Activated CD8-positive, alpha-beta memory T cell treated with anti-CD3 and anti-CD28 coated beads for 1 hour (primary cell): ENCODE measurements at places on chromosomes 11 and 22.

- DNase-seq = no peak
Measured at GRCh38 chr22:45376703-45377102, 36.7 kb downstream of the SMC1B start.

DNA sequence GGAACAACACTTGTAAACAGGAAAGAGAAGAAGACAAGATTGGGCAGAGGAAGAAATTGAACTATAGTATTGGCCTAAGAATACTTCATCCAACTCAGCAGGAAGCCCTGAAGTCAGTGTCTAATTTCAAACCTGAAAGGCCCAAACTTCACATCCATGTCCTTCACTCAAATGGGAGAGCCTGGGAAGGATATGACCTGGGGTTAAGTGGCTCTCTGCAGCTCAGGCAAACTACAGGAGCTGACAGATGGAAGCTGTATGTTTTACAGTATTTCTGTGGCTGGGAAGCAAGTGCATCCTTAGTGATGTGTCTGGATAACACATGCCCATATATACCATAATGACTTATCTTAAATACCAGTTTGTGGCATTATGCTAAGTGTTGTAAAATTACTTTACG lies 196.2 kb downstream of the SOX6 start:
- no peak for DNase-seq

- no peak for DNase-seq
Measured at GRCh38 chr11:36510594-36510942, 496 bp upstream of the TRAF6 start.

DNA sequence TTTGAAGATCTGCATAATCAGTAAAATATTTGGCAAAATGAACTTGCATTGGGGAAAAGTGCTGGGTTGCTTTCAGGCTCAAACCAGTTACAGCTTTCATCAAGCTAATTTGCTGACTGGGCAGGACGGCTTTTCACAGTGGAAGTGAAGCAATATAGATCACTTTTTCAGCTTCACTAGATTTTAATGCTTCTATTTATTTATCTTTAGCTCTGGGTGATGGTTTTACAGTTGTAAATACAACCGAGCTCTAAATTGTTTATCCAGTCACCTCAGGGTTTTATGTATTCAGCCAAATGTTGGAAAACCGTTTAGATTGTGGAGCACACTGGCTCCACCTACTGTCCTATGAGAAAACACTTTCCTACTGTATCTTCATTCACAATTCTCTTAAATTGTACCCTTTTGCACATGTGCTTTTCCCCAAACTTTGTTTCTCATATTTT lies 58.2 kb downstream of the ACER3 start:
- no peak for DNase-seq

DNA sequence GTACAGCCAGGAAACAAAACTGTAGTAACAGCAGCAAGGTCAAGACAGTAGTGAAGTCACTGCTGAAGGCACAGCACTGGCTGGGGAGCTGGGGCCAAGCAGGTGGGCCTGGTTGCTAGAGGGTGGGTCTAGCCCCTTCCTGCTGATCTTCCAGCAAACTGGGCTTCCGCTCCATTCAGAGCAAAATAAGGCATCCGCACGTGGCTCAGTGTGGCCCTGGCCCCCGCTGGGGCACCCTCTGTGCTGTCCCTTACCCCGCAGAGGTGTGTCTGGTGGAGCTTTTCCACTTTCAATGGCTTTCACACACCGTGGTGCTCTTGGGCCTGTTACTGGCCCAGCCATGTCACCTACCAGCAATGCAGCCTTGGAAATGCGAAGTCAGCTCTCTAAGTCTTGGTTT lies 162.4 kb upstream of the B3GAT1 start:
- DNase-seq = no peak

- no peak for DNase-seq
Measured at GRCh38 chr11:15468466-15468865, 353.7 kb downstream of the INSC start.

DNA sequence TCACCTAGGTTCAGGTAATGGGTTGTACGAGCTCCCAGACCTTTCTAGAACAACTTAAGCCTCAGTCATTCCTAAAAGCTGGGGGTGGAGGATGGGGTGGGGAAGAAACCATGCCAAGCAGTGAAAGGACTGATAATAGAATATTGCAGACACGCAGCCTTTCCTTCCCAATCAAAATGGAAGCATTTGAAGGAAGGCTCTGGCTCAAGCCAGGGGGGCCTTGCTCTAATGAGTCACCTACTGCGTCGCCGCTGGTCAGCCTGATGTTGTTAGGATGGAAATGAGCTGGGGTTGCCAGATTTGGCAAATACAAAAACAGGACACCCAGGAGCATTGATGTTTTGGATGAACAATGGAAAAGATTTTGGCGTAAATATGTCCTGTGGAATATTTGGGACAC lies 6.2 kb downstream of the SYT12 start:
- DNase-seq = no peak

GRCh38 chr22:48154943-48155240 lies 1392.4 kb downstream of the TBC1D22A start:
- no peak for DNase-seq

DNA sequence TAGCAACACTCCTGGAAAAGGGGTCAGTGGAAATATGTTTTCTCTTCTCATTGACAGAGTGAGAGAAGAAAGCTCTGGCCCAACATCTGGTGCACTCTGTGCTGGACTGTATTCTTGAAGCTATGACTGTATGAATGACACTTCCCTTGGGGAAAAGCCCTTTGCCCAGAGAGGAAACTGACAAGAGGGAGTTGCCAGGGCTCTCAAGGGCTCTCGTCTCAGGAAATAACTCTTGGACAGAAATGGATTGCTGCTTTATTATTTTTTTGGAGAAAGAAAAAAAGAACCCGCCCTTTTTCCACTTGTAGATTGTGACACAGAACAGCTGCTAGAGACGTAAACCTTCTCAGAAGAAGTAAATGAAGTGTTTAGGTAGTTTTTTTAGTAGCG lies 11.4 kb downstream of the ETS1 start:
- DNase-seq = no peak

DNA sequence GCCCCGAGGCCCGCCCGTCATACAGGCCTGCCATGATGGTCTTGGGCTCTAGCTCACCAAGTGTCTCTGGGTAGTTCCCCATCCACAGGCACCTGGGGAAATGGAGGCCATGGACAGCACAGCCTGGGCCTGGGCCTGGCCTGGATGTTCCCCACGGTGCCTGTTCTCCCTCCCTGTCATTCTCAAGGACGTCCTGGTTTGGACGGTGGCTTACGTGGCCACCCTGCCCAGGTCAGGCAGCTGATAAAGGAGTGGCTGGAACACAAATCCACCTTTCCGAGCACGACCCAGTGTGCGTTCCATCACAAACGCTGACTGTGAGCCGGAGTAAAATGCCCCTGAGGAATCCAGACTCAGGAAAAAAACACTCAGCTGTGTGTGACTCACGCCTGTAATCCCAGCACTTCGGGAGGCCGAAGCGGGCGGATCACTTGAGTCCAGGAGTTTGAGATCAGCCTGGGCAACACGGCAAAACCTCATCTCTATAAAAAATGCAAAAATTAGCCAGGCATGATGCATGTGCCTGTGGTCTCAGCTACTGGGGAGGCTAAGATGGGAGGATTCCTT lies 41.2 kb upstream of the TESMIN start:
- no peak for DNase-seq

- DNase-seq = no peak
Measured at GRCh38 chr11:114110123-114110522, 50.6 kb downstream of the ZBTB16 start.

DNA sequence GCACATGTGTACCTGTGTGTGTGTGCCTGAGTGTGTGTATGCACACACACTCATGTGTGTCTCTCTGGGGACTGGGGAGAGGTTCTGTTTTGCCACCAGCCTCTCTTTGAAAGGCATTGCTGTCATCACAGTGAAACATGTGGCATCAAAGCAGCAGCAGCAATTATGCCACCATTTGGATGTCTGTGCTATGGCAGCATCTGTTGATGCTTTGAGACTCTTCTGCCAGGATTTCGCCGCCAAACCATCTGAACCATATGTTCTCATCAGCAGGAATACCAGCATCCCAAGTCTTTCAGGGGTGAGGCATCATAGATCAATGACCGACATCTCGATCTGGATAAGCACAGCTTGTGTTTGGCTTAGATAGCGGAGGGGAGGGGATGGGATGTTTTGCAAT lies 168.6 kb downstream of the FAT3 start:
- DNase-seq = no peak

DNA sequence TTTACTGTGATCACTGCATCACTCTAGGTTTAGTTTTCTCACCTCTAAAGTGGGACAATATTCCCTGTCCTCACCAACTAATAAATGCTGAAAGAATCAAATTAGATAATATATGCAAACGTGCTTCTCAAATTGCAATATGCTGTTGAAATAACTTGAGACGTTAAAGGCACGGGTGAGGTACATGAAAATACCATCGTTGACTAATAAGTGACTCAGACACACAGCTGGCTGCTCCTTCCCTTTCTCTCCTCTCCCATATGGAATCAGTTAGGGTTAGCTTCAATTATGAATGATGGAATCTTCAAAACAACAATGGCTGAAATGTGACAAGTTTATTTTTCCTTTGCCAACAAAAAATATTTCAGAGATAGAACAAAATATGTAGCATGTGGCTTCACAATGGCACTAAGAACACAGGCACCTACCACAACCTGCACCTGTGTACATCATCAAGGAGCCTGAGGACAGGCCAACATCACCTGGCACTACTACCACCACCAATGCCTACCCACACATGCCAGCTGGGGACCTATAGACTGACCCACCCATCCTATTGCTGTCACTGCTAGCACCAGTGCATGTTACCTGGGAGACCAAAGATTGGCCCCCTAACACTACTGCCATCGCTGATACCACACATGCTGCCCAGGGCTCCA lies 13.7 kb downstream of the GDPD4 start:
- DNase-seq = no peak

DNA sequence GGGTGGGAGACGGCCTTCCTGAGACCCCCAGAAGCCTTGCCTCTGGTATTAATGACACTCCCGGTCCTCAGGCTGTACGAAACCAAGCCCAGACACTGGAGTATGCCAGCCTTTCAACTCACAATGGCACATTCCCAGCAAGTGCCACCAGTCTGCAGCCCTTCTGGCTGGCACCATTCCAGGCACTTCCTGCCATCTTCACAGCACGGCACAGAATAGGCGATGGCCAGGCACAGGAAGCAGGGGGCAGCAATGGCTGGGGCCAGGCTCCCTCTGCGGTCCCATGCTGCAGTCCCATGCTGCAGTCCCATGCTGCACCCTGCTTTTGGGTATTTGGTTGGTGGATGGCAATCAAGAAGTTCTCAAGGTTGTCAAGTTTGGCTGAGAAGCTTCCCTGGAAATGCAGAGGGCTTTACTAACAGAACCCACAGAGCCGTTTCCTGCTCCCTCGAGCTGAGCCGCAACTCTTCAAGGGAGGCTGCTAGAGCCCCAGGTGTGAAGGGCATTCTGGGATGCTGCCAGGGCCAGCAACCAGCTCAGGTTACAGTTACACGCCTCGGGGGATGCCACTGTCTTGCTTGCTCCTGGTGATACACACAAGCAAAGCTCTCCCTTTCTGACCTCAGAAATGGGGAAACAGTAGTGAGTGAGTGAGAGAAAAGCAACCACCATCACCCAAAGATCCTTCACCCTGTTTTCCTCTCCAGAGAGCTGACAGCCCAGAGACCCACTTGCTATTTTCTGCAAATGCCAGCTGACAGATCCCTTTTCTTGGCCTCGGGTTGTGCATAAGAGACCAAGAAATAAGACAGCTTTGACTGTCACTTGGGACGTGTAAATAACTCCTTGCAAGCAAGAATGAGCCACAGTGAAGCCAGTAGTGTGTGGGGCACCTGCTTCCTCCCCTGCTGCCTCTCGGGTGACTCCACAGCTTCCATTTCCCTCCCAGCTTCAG lies 23.9 kb downstream of the LRFN4 start:
- DNase-seq = no peak

DNA sequence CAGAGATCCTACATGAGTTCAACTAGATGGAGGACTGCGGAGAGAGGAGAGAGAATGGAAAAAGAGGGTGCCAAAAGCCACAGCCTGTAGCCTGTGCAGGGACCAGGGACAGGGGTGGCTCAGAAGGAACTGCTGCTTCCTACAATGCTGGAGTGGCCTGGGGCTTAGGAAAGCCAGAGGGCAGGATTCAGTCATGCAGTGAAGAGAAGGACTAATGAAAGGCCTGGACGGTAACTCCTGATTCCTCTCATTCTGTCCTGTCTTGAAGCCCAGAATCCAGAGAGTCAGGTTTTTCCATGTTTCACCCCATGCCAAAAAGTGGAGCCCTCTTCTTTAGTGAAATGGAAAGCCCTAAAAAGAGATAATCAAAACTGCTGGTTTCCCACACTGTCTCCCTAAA lies 48.4 kb upstream of the INCENP start:
- DNase-seq = no peak

DNA sequence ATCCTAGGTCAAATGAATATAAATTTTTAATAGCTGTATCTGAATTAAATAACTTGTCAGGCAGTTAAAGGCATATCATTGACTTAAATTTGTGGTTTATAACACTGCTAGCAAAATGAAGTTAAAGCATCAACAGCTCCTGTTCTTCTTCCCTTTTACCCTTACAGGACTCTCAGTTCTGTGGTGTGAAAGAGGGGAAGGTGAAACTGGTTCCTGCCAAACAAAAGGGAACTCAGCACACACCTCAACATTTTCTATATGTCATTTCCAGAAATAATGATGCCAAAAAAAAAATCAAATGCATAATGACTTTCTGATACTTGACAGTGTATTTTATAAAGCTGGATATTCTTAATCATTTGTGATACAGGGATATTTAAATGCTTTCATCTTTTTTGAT lies 21.2 kb downstream of the ARL14EP start:
- no peak for DNase-seq

DNA sequence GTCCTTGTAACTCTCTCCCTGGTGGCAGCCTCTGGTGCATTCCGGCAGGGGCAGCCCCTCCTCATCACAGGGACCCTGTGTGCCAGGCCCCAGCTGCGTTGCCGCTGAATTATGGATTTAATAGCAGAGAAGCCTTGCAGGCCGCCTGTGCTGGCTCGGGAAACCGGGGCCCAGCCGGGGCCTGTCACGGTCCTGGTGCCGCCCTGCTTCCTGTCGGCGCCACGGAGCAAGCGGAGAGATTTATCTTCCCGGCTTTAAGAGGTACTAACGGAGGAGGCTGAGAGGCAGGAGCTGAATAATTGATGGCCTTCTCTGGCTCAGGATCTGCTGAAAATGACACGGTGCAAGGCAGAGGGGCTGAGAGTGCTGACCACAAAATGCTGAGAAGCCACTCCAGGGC lies 54.0 kb upstream of the CCDC188 start:
- no peak for DNase-seq

- no peak for DNase-seq
Measured at GRCh38 chr11:1337647-1338007, 28.2 kb upstream of the TOLLIP start.

DNA sequence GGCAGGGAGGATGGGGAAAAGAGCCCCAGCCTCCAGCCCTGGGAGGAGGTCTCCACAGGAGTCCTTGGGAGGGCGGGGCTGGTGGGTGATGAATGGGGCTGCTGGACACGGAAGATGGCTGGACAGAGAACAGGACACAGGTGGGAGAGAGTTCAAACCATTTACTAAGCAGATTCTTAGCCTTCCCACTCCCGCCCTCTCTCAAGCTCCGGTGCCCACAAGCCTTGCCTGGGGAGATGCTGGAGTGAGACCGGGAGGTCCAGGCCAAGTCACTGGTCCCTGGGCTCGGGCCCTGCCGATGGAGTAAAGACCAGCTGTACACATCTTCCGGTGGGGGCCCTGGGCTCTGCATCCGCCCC lies 1.4 kb downstream of the CLDN5 start:
- DNase-seq = no peak
